RPMI7951 (cell line): ENCODE measurements at places on chromosomes 6 and 20. TPM values are rescaled to one million over a fixed set of nuclear protein-coding genes. Genes with fewer than 3 reads are reported as not detected.
A peak's percentile ranks its signal among the peaks of the same experiment; 100 is the strongest.

Gene CLVS2
- not detected in 2 replicates for total RNA-seq

Gene IP6K3
- total RNA-seq: 0.36 and 1.1 TPM in 2 replicates

Gene TXNDC5
- 390 and 442 TPM in 2 replicates for total RNA-seq

Gene SMOC2
- not detected in 2 replicates for total RNA-seq

Gene PRICKLE4
- total RNA-seq: 0.12 and 0.88 TPM in 2 replicates

Gene ZNF391
- total RNA-seq: 2.5 and 3.7 TPM in 2 replicates

Gene ZNF217
- total RNA-seq: 16.8 and 23.1 TPM in 2 replicates

Gene C6orf163
- 0.12 and 0.29 TPM in 2 replicates for total RNA-seq

Gene GABRR2
- total RNA-seq: not detected in 2 replicates

- DNase-seq: no peak
These were observed 270.2 kb upstream of the IMPG1 start for GRCh38 chr6:76342611-76343160.

GRCh38 chr6:111353912-111354462 lies 129.0 kb downstream of the REV3L start:
- no peak for DNase-seq

DNA sequence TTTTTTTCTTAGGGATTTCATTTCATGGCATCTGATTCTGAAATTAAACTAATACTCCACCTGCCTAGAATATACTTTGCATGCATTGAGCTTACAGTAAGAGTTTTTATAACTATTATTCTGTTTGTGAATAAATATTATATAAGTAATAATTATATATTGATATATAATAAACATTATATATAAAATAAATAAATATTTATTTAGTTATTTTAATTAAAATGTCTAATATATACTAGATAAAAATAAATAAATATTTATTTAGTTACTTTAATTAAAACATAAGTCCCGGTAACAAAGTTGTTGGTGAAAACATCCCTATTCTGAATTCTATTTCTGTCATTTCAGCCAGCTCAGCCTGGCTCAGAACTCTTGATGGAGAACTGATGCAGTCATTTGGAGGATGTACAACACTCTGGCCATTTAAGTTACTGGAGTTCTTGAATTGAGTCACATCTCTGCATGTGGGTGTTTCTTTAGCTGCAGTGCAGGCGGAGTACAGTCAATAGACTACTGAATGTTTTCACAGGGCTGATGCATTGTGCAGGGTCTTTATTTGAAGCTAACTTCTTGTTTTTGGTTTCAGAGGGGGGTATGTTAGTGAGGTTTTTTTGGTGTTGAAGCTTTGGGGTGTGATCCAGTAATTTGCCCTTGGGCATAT lies 508.9 kb upstream of the ADGRB3 start:
- no peak for DNase-seq

GRCh38 chr20:3646067-3646440 lies 17.1 kb downstream of the GFRA4 start:
- DNase-seq: no peak

DNA sequence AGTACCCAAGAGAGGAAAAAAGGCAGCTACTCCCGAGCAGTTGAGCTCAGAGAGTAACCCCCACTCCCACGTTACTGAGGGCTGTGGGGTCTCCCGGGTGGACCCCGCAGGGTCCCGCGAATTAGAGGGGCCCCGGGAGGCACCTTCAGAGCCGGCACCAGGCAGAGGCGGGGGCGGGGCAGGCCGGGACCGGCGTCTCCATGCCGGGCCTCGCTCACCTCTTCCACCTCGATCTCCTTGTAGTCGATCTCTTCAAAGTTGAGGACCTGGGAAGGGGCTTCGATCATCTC lies 381 bp downstream of the MAP3K7 start:
- DNase-seq: no peak

DNA sequence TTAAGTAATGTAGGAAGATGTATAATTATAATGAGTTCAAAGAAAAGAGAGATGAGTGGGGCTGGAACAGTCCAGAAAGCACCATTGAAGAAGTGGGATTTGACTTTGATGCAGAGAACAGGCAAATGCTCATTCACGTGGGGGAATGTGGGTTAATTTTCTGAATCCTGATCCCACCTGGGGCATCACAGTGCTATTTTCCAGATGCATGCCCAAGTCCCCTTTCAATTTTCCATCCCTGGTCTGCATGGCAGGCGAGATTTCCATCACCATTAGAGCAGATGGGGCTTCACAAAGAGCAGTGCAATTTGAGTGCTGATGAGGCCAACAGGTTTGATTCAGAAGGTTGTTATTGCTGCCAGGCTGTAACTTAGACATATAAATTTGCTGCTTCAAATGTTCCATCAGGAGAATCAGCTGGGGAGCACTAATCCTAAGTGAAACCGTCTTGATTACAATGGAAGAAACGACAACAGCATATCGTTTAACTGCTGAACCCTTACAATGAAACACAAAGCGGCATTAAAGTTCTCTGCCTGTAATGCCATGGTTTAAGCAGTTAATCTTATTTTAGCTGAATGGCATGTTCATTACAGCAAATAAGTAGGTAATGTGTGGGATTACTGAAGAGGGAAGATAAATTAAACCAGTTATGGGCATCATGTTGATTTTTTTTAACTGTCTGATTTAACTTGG lies 45.2 kb downstream of the OSTM1 start:
- no peak for DNase-seq

DNA sequence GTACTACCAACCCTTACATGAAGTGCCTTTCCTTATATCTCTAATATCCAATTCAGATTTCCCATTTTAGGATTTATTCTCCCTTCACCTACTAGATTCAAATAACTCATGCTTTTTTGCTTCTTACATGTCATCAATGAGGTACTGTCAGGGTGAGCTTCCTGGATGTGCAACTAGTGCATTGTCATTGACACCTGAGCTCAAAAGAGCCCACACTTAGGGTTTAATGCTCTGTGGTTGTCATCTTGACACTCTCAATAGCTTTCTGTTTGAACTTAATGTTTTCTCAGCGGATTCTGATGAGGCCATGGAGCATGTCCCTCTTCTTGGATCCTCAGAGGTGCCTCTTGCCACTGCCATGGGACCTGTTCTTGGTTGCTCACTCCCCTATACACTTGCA lies 1033.3 kb upstream of the EYS start:
- DNase-seq: no peak

DNA sequence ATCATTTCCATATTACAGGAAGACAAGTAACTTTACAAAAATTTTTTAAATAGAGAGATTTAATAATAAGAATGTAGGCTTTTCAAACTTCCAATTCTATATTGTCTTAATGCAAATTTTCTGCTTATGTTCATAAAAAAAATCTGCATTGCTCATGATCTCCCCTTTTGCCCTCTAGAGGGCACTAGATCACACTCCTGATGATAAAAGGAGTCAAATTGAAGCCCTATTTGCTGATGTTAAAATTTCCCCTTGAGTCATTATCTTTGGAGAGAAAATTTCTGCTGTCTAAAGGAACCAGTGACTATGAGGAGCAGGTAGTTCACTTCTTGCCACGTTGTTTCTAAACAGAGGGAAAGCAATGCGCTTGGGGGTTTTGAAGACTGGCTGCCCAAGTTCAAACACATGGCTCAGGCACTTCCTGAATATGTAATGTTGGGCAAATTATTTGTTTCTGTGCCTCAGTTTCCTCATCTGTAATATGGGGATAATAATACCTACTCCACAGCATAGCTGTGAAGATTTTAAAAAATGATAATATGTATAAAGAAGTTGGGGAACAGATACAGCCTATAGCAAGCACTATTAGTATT lies 874.2 kb downstream of the TFAP2A start:
- DNase-seq: peak; percentile 61

DNA sequence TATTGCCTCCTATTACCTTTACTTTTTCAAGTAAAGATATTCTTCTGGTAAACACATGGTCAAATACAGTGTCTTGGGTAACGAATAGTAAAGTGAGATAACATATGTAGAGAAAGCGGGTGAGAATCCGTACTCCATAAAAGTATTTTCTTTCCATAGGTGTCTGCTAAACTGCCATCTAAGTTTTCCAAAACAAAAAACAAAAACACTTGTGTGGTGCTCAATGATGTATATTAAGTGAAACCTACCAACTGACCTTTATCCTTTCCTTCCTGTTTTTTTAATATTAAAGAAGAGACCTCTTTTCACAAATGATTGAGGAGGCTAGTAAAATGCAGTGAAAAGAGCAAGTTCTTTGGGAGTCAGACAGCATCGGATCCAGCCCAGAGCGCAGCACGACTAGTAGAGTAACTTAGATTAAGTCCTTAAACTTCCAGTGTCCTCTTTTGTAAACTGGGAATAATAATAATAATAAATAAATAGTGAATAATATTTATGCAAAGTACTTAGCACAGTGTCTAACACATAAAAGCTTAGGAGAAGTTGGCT lies 437 bp upstream of the CDKAL1 start:
- no peak for DNase-seq

GRCh38 chr6:111791415-111791814 lies 81.8 kb downstream of the FYN start:
- peak; percentile 83 for DNase-seq

DNA sequence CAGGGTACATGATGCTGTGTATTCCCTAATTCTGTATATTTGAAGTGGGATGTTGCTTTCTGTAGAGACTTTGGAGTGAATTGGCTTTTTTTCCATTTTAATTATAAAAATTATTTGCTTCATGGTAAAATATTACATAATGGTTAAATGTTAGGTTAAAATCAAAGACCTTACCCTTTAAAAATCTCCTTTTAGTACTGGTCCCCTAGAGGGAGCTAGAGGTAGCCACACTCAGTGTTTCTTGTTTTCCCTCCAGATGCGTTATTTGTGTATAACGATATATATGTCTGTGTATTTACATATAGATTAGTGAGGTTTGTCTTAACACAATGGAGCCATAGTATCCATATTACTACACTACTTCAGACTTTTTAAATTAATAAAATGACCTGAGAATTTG lies 146.7 kb downstream of the PLCB4 start:
- DNase-seq: peak; percentile 34

DNA sequence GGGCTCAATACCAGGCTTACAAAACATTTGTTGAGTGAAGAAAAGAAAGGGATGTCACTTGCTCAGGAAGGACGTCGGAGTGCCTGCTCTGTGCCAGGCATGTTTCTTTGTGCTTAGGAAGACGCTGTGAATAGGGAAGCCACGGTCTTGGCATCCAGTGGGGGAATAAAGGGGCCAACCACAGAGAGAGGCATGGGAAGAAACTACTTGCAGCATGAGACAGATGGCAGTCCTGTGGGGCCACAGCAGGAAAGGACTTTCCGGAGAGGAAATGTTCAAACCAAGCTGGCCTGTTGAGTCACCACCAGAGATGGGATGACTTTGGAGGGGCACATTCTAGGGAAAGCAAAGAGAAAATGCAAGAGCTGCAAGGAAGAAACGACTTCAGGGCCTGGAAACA lies 173.2 kb downstream of the CDH26 start:
- DNase-seq: peak; percentile 14
